ENCODE measurements at places on chromosomes 6 and 20. TPM values are rescaled to one million over a fixed set of nuclear protein-coding genes. Genes with fewer than 3 reads are reported as not detected.

GRCh38 chr20:12718619-12719018, 290.2 kb upstream of the SPTLC3 start:
- H3K27ac ChIP-seq: no peak overlapping the region
- no peaks in the 10 kb centered on the region for H3K4me1 ChIP-seq
- H3K4me3 ChIP-seq: no peak overlapping the region
- no peaks in the 10 kb centered on the region for H3K27me3 ChIP-seq

DNA sequence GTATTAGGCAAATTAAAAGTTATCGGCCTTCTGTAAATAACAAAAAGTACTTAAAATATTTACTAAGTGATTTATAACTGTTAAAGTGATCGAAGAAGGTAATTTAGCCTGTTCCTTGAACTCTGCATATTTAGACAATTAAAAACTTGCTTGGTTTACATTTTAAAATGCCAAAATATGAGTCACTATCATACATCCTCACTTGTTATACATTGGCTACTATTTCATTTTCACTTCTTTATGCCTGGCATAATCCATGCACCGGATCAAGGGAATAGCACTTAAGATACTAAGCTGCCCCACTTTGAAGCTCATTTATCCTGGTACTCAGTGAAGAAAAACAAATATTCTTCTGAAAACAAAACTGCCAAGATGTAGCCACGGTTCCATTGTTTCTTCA, 344.6 kb downstream of the UBE3D start:
- DNase-seq: no peak
- no peak overlapping the region for H3K27ac ChIP-seq
- no peaks in the 10 kb centered on the region for H3K27me3 ChIP-seq
- no peaks in the 10 kb centered on the region for H3K36me3 ChIP-seq
- no peaks in the 10 kb centered on the region for H3K4me1 ChIP-seq

DNA sequence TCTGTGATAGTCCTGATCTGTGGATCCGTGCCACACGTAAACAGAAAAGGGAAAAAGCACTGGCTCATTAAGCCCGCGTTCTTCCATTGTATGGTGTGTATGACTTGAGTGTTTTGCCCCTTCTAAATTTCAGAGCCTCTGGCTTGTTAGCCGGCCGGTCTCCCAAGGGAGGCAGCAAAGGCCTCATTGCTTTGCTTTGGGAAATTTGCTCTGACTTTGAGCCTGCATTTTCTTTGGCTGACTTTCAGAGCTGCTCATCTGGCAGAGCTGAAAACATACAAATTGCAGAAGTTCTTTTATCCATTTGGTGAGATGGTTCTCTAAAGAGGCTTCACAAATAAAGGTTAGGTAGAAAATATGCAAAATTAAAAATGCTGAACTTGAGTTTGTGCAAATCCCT, 123.0 kb downstream of the UTRN start:
- no peak for DNase-seq
- no peaks in the 10 kb centered on the region for H3K36me3 ChIP-seq
- H3K4me1 ChIP-seq: peaks cover 8% of the 10 kb centered on the region
- H3K27ac ChIP-seq: no peak overlapping the region
- no peaks in the 10 kb centered on the region for H3K27me3 ChIP-seq

Gene HCK
- 10.1 TPM for polyA plus RNA-seq

GRCh38 chr20:5181958-5182357, 55.1 kb downstream of the CDS2 start:
- H3K27ac ChIP-seq: no peak overlapping the region
- no peaks in the 10 kb centered on the region for H3K27me3 ChIP-seq
- no peak overlapping the region for H3K4me3 ChIP-seq
- no peaks in the 10 kb centered on the region for H3K4me1 ChIP-seq
- peaks cover 3% of the 10 kb centered on the region for H3K36me3 ChIP-seq

- H3K36me3 ChIP-seq: no peaks in the 10 kb centered on the region
- no peaks in the 10 kb centered on the region for H3K4me1 ChIP-seq
- peak; percentile 58 for DNase-seq
- H3K27ac ChIP-seq: no peak overlapping the region
Observed at GRCh38 chr6:1322696-1323219, 10.9 kb downstream of the FOXQ1 start.

DNA sequence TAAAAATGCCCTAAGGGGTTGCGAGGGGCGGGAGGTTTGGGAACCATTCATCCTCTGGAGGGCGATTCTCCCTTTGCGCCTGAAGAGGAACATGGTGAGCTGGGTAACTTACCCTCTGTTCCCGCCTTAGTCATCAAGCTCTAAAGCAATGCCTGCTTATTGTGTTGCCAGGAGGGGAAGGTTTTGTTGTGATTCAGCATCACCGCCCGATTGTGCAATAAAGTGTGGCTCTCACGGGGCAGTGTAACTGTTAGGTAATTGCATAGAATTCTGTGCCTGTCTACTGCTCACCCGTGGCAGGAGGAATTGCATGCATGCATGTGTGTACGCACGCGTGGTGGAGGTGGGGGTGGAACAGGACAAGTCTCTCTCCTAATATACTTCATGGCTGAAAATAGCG, 95.5 kb upstream of the AGPAT4 start:
- H3K36me3 ChIP-seq: no peaks in the 10 kb centered on the region
- DNase-seq: peak; percentile 85
- H3K27me3 ChIP-seq: no peaks in the 10 kb centered on the region
- no peak overlapping the region for H3K4me3 ChIP-seq

DNA sequence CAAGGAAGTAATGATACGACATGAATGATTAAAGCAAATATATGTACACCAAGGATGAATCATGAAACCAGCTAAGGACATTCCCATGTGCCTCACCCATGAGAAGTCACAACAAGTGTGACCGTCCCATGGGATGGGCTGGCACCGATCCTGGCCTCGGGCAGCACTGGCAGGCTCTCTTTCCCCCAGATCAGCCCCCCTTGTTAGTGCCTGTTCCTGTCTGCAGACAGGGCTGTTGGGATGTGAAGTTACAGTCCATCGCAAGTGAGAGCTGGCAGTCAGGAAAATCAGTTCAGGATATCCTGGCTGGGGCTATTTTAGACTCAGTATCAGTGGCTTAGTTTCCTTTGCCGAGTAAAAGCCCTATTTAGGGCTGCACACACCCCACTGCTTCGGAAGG, 129.2 kb upstream of the SNX9 start:
- H3K27me3 ChIP-seq: no peaks in the 10 kb centered on the region
- H3K36me3 ChIP-seq: no peaks in the 10 kb centered on the region
- no peak overlapping the region for H3K4me3 ChIP-seq
- H3K27ac ChIP-seq: no peak overlapping the region

Gene SENP6
- 25.3 TPM for polyA plus RNA-seq

Gene TBXT
- polyA plus RNA-seq: not detected

Gene MRPS18A
- 63.7 TPM for polyA plus RNA-seq

Gene SAMD5
- polyA plus RNA-seq: 2.2 TPM

DNA sequence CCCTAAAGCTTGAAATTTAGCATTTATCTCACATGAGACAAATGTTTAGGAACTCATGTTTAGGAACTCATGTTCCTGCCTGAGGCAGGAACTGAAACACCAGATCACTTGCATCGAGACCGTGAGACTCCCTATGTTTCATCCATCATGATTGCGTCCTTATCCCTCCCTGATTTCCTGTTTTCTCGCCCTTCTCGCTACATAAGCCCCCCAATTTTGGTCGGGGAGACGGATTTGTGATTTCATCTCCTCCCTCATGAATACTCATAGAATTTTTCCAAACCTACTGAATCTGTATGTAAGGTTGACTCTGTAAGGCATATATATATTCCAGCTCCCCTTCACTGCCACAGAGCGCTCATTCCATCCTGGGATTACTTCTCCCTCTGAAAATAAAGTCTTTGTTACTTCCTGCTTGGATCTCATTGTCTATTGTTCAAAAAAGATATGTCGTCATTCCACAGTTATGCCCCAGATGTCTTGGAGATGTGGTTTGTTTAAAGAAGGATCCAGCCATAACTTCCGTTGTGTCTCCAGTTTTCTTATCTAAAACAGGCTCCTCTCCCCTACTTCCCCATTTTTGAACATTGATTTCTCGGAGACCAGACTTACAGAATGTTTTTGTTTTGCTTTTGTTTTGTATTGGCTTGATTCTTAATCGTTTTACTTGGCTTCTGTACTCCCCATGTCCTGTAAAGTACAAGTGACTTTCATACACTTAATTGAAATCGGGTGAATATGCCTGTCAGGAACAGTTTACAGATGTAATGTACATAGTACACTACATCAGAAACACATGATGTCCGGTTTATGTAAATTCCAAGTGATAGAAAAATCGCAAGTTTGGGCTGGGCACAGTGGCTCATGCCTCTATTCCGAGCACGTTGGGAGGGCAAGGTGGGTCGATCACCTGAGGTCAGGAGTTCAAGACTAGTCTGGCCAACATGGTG, 118.7 kb downstream of the HFE start:
- H3K27ac ChIP-seq: peak overlapping the region; percentile 99
- no peaks in the 10 kb centered on the region for H3K27me3 ChIP-seq
- DNase-seq: peak; percentile 69
- H3K4me3 ChIP-seq: peak overlapping the region; percentile 2
- no peaks in the 10 kb centered on the region for H3K36me3 ChIP-seq

- no peak overlapping the region for H3K4me3 ChIP-seq
- H3K27ac ChIP-seq: peak overlapping the region; percentile 57
- DNase-seq: peak; percentile 33
- no peaks in the 10 kb centered on the region for H3K27me3 ChIP-seq
Observed at GRCh38 chr6:35049900-35050756, 91.0 kb downstream of the TCP11 start.

Gene C20orf144
- 0.41 TPM for polyA plus RNA-seq

DNA sequence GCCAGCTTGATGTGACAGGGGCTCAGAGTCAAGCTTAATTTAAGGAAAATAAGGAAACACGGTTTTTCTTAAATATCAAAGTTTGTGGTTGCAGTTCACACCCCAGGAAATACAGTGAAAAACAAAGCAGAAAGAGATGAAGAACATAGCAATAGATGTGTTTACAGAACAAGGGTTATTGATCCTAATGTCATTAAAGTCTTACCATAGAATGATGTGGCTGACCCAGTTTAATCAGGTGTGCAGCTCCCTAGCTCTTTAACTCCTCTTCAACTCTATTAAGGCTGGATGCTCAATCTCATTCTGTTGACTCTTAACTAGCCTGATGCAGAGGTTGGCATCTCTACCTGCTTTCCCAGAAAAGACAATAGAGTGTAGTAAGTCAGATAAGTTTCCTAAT, 7.5 kb upstream of the GTF3C6 start:
- H3K4me1 ChIP-seq: no peaks in the 10 kb centered on the region
- H3K4me3 ChIP-seq: no peak overlapping the region
- H3K36me3 ChIP-seq: no peaks in the 10 kb centered on the region
- no peak for DNase-seq

GRCh38 chr20:24406251-24406650, 63.2 kb upstream of the SYNDIG1 start:
- no peaks in the 10 kb centered on the region for H3K36me3 ChIP-seq
- H3K4me1 ChIP-seq: no peaks in the 10 kb centered on the region
- DNase-seq: no peak
- peaks cover 2% of the 10 kb centered on the region for H3K27me3 ChIP-seq
- H3K27ac ChIP-seq: no peak overlapping the region
- H3K4me3 ChIP-seq: no peak overlapping the region

Gene SNTA1
- polyA plus RNA-seq: 15.4 TPM

Gene GRM1
- polyA plus RNA-seq: not detected

Gene MICB
- 6.1 TPM for polyA plus RNA-seq

Gene BPI
- not detected for polyA plus RNA-seq

Gene OOEP
- polyA plus RNA-seq: not detected
